Right cardiac atrium (tissue), 5 donors: ENCODE measurements at places on chromosomes 4 and X. TPM values are rescaled to one million over a fixed set of nuclear protein-coding genes. Genes with fewer than 3 reads are reported as not detected.

Gene DAPP1
- polyA plus RNA-seq: 0.16 TPM

Gene WDR1
- 116 TPM for polyA plus RNA-seq

- no peak for DNase-seq
Observed at GRCh38 chr4:93467484-93468155, 360.9 kb upstream of the ATOH1 start.

- DNase-seq: no peak
Observed at GRCh38 chr4:55880652-55881280, 27.3 kb downstream of the EXOC1 start.

GRCh38 chr4:114287079-114287696, 307.7 kb upstream of the ARSJ start:
- no peak for DNase-seq

- no peak for DNase-seq
Observed at GRCh38 chrX:126655061-126655460, 102.4 kb upstream of the DCAF12L1 start.

DNA sequence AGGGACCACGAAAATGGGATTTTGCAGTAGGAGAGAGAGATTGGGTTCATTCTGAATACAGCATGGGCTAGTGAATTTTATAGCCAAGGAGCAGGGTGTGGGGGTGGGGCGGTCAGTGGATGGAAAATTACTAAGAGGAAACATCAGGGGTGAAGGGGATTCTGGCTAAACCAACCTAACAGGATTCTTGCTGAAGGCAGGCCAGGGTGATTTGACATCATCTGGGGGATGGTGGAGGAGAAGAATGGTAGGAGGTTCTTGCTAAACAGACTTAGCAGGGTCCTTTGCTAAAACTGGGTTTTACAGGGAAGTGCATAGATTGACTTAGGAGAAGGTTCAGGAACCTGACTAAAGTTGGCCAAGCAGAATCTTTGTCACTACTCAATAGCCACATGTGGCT, 91.9 kb downstream of the DNAAF6 start:
- DNase-seq: no peak

DNA sequence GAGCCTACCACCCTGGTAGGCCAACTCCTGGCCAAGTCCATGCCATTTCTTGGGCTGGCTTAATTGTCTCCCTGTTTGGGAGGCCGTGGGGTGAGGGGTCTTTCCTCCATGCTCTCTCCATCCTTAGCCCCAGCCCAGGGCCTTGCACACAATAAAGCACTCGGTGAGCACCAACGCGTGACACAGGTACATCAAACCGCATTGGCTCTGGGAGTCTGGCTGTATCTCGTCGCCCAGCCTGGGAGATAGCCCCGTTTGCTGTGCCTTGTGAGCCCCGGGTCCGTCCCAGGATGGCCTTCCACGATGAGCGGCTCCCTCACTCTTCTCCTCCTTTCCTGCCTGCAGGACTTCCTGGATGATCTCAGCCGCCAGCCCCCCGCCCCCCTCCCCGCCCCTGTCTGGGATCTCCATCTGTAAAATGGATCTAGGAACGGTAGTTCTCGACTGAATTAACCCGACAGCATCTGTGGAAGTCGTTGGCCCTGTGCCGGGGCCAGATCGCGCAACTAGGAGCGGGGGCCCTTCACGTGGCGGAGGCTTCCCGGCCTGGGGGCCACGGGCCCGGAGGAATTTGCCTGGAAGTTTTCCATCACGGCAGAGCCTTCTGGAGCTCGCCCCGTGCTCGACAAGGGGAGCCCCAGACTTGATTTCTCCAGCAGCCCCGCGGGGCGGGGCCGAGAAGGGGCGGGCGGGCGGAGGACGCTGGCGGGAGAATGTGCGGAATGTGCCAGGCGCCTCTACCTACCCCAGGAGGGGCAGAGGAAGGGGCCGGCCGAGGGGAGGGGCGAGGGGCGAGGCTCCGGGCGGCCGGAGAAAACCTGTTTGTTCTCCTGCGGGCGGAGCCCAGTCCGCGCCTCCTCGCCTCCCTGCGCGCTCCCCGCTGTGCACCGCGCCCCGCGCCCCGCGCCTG, at the start of gene ZNF185:
Gene ZNF185 (plus strand): TSS at position 846 of the 910 bp plus-strand sequence. CDS start 16,423 bp downstream, outside the sequence.
- DNase-seq: no peak

DNA sequence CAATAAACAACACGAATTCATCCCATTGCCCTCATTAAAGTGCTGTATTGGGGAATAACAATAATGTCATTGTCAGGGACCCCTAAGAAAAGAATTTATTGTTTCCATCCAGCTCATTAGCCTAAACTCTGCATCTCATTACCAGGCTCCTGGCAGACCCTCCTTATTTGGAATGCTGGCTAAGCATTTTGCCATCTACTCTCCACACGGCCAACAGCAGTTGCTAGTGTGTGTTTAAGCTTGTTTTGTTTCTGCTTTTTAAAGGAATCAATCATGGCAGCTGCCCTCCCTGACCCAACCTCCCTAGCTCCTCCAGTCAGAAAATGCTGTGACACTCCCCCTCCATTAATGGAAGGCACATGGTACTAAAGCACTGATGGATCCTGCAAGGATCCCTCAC, 43.5 kb downstream of the GATB start:
- DNase-seq: no peak

Gene DMP1
- not detected for polyA plus RNA-seq

DNA sequence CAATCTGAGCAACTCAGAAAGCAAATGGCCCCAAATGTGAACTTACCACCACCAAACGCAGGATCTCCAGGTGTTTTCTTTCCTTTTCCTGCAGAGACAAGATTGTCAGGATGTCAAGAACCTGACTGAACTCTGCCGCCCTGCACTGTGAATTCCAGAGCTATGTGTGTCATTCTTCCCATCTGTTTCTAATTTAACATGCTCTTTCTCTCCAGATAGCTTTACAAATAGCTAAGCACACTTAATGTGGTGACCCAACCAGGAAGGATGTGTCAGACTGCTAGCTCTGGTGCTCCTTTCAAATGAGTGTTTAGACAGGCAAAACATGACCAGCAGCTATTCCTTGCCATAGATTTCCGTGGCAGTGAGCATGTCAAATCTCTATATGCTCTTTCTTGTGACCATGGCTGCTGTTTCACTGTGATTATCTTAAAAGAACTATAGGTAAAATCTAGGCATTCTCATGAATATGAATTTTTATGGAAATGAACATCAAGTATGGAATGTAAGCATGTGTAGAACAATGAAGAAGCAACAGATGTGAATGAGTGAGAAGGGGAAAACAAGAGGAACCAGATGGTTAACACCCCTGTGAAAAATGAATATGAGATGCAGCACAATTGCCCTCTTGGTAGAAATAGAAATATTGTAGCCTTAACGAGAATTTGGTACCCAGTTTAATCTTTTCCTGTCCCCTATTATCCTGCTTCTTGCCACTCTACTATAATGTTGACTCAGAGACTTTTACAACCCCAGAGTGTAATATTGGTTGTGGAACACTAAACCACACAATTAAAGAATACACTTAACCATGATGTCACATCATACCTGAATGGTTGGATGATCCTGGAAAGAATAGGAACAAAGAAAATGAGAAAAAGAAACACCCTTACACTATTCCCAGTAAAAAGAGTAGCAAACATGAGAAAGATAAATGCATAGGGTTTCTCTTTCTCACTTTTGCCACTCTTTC, 247.8 kb upstream of the DKK2 start:
- no peak for DNase-seq

GRCh38 chrX:16745659-16746058, 26.2 kb downstream of the SYAP1 start:
- DNase-seq: no peak

Gene TMEM144
- polyA plus RNA-seq: 6.9 TPM

- no peak for DNase-seq
Observed at GRCh38 chrX:13283950-13284546, 35.8 kb downstream of the ATXN3L start.

Gene AMMECR1
- polyA plus RNA-seq: 0.77 TPM

Gene GAGE10
- not detected for polyA plus RNA-seq

DNA sequence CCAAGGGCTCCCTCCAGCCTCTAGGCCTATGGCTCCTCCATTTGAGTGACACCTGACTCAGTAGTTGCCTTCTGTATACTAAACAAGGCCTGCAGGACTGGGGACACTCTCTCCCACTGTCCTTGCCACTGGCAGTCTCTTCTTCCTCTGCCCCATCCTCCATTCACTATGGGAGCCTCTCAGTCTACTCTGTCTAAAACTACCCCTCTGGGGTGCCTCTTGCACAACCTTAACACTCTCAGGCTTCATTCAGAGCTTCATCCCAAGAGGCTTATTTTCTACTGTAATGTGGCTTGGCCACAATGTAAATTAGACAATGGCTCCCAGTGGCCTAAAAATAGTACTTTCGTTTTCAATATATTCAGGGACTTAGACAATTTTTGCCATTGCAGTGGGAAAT, 133.0 kb downstream of the ZC4H2 start:
- no peak for DNase-seq

GRCh38 chr4:1608196-1608820, 75.8 kb downstream of the FAM53A start:
- peak; percentile 8 for DNase-seq

DNA sequence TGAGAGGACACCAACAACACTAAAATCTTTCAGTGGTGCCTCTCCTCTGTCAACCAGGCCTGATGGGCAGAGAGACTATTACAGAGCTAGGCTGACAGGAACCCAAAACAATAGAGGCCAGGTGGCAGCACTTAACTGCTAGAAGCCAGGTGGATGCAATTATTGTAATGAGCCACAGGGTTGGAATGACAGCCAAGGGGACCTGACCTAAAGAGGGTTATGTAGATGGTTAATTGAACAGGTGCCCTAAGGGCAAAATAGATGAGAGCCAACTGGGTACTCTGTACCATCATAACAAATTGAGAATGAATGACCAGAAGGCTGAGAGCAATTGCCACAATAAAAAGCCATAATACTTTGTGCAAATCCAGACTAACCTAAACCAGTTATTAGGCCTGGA, 24.7 kb upstream of the FRAS1 start:
- no peak for DNase-seq

DNA sequence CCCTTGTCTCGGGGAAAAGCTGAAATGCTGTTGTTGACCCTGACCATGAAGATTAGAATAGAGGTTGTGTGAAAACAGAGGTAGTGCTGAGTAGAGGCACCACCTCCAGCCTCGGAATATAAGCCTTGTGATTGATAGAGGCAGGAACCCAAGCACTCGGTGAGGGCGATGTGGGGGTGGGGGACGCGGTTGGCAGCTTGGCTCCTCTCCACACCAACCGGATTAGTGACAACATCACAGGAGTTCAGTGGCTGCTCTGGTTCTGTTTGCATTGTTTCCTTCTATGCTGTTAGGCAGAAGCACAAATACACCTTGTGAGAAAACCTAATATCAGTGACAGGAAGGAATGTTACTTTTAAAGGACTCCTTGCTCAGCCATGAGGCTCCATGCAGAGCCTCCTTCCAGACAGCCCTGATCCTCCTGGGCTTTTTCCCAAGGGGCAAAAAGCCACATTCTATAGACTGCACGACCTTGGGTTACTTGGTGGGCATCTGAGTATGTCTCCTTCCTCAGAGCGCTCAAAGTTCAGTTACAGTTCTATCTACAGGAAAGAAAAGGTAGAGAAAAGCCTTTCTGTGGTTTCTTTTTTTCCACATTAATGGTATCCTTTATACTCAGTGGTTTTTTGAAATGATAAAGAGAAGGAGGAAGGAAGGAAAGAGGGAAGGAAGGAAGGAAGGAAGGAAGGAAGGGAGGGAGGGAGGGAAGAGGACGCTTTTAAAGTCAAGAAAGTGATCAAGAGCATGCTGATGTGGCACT, 150.4 kb upstream of the NOCT start:
- DNase-seq: no peak

GRCh38 chrX:123190096-123190495, 6.0 kb downstream of the GRIA3 start:
- no peak for DNase-seq

GRCh38 chrX:140180585-140180984, 215.3 kb upstream of the CXorf66 start:
- no peak for DNase-seq

Gene CXCL13
- not detected for polyA plus RNA-seq

DNA sequence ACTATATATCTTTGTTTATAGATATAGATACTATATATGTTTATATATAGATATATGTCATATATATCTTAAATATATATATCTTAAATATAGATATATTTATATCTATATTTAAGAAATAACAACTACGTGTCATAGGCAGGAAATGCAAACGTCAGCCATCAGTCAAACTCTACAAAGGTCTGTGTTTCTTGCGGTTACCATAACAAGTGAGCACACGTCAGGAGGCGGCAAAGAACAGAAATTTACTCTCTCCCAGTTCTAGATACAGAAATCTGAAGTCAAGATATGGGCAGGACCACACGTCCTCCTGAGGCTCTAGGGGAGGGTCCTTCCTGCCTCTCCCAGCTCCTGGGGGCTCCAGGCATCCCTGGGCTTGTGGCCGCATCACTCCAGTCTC, 6.5 kb downstream of the PLCXD1 start:
- DNase-seq: no peak

DNA sequence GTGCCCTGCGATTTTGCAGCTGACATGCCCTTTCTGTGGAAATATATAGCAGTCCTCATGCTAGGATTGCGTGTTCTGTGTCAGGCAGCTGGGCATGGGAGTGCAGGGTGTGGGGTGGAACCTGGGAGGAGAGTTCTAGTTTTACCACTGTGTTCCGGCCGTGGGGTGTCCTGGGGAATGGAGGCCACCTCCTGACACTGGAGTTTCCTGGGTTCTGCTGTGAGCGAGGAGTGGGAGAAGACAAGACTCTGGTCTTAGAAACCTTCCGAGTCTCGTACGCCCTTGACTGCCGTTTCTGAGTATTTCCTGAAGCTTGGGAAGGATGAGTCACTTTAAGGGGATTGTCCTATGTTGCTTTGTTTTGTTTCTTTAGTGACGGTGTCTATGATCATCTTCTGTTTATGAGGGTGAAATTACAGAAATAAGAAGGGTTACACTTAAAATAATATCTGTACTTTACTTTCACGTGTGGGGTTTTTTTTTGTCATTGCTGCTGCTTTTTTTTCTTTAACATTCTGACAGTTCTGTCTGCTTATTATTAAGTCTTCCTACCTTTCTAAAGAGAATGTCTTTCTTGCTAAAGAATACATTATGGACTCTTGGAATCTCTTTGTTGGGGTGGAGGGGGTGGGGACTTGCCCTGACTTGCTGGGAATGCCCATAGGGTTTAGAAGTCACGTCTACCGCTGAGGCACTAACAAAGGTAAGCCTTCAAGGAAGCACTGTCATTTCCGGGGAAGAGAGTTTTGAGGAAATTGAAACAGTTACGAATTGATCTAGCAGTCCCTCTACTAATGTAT, 19.1 kb downstream of the CD99 start:
- no peak for DNase-seq

Gene TCEAL2
- polyA plus RNA-seq: 7.6 TPM

- DNase-seq: peak; percentile 46
Observed at GRCh38 chrX:150544222-150544787, 24.1 kb upstream of the MTM1 start.

- DNase-seq: no peak
Observed at GRCh38 chrX:95953564-95953963, 731.1 kb upstream of the DIAPH2 start.

DNA sequence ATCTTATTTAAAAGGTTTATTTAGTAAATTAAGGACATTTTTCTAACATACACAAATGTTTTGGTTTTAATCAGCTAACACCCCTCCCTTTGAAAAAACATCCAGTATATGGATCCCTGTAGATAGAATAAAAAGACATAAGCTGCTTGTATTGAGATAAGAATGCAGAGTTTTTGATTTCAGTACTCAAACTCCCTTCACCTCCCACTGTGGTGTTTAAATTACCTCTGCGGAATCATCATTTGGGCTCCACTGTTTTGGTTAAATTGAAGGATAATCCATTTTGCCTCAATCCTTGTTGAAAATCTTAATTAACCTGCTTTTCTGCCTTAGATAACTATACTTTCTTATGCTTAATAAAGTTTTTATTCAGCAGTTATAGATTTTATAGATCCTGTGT, 27.6 kb downstream of the USP53 start:
- DNase-seq: no peak
